ENCODE measurements at places on chromosomes 13 and 19. TPM values are rescaled to one million over a fixed set of nuclear protein-coding genes. Genes with fewer than 3 reads are reported as not detected.

The ZNF433 gene
- polyA plus RNA-seq = 7.7 TPM

DNA sequence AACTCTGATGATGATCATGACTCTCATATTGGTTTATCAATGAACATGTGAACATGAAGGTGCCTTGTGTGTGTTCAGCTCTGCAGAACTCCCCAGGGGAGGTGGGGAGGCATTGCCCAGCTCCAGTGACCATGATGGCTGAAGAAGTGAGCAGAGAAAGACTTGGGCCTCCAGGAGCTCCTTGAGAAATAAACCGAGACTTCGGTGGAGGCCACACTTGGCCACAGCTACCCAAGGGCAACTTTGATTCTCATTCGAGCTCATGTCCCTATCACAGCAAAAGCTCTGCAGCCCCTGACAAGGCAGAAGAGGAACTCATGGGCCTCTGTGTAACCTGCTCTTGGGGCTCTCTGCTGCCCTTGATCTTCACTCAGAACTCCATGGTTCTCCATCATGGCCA lies 44.1 kb upstream of the ZNF536 start:
- DNase-seq = no peak

GRCh38 chr13:27274631-27275030 lies 4.0 kb downstream of the RASL11A start:
- DNase-seq = no peak

The SIGLEC5 gene
- not detected for polyA plus RNA-seq

The ZNF415 gene
- polyA plus RNA-seq = 5.5 TPM

The CRX gene
- not detected for polyA plus RNA-seq

DNA sequence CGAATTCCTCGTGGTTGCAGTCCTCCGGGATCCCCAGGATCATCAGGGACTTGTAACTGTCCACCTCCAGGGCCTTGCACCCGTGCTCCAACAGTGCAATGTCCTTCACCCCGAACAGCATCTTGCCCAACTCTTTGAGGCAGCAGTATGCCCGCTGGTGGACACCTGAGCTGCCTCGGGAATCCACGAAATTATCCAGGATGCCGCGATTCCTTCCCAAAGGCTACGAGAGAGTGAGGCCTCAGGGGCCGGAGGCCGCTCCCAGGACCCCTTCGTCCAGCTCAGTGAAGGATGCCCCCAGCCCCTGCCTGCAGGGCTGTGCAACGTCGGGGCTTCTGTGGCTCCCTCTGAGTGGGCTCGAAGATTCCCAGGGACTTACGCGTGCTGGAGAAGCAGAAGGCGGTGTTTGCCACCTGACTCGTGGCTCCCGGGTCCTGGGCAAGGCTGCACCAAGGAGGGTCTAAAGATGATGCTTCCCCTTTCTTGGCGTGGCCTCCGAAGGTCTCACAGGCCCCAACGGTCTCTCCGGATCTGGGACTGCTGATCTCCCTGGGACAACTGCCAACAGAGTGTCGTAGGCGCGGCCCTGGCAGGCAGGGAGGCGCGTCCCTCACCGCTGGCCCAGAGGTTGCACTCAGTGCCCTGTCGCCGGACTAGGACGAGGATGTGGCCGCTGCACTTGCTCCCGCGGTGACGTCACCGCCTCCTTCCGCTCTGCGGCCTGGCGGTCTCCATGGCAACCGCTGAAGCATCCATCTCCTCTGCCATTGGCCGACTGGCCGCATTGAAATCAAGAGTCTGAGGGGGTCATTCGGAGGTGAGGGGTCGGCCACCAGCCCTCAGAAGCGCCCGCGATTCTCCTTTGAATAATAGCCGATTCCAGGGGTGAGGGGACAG lies at the start of gene PNMA8C:
Gene PNMA8C, minus strand, starts transcription at position 698 of the 897 bp plus-strand sequence. Its CDS starts 577 bp downstream, at position 121.
- DNase-seq = peak; percentile 91

DNA sequence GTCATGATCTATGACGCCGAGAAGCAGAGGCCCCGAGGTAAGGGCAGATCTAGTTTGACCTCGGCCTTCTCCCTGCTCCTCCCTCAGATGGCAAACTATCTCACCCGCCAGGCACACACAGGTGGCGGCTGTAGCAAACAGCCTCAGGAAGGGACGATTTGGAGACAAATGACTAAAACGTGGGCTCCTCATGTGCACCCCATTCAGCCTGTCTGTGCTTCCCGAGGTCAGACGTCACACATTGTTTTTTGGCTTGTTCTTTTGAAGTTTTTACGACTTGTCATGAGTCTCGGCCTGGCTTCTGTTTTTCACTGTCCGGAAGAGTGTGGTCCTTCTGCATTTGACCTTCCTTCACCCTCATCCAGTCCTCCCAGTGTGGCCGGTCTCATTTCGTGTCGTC lies 15.0 kb downstream of the DAZAP1 start:
- DNase-seq = no peak

DNA sequence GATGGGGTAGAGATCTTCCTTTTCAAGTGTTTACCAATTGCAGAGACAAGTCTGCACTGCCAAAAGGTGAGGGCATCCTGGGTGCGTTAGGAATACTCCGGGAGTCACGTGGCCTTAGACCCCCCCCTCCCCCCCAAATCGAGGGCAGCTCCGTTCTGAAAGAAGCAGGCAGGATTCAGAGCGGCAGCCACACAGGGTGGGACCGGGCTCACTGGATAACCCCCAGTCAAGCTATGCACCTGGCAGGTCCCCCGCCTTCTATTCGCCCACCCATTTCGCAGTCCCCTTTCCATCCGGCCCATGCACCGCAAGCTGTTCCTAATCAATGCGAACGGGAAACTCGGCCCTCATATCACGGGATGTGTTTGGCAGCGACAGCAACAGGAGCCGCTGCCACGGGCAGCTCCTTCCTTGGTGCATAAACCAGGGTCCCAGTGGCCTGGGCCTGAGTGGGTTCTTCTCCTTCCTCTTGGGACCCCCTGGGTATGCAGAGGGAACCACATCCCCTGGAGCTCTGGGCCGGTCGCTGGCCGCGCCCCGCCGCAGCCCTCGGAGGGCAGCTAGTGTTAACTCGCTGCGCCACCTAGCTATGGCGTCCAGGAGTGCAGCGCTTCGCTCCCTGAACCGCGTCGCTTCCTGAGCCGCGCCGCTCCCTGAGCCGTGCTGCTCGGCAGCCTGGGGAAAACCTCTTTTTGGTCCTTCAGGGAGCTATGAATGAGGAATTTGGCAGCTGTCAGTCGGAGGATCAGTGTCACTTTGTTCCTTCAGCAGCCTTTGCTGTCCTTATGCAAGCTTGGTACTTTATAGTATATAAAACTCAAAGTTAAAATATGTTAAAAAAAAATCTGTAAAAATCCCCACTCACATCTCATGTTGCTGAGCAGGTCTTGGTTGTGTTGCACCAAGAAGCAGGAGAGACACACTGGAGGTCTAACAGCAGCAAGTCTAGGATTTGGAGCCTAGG lies 41.4 kb downstream of the LYL1 start:
- peak; percentile 87 for DNase-seq

DNA sequence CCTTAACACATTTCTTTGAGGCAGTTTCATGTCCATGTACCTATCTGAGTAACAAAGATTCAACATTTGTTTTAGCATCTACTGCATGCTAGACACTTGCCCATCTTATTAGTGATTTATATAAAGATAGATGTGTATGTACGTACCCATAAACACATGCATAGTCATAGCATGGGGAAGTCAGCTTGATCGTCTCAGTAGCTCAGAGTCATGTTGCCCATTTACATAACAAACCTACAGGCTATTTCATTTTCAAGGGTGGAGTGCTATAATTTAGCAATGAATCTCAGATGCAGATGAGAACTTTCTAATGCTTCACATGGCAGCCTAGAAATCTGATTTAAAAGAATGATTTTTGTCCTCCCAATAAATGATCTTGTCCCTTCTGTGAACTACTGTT lies 23.5 kb downstream of the FLT1 start:
- DNase-seq = no peak

GRCh38 chr19:19446655-19447437 lies 41.4 kb downstream of the GATAD2A start:
- no peak for DNase-seq

The LRG1 gene
- polyA plus RNA-seq = 2.1 TPM

- no peak for DNase-seq
Measured at GRCh38 chr19:58345558-58345957, 7.7 kb downstream of the A1BG start.

DNA sequence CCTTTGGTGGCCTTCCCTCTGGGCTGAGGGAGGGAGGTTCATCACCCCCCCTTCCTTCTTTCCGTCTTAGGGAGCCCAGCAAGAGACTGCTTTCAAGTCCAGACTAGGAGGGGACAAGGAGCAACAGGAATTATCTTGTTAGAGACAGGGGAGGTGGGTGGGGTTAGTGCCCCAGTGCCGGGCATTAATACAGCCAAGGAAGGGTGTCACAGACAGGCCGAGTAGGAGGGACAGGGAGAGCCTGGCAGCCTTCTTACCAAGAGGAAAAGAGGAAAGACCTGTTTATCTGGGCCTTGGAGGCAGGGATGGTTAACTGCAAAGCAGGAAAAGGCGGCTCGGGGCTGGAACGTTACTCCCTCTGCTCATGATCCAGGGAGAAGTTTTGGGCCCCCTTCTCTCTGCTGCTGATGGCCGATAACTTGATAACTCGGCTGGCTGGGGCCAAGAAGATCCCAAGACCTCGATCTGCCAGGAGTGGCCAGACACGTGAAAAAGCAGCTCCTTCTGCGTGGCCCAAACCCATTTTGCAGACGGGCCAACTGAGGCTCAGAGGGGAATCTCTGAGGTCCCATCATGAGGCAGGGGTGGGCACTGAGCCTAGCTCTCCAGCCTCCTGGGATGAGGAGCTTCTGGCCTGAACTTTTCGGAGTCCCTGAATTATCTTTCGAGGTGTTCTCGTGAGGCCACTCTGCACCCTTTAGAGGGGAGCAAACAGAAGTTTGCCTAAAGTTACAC lies 79.3 kb downstream of the PTPRS start:
- peak; percentile 65 for DNase-seq

GRCh38 chr13:67023130-67023876 lies 206.8 kb downstream of the PCDH9 start:
- peak; percentile 27 for DNase-seq

GRCh38 chr19:49553451-49554271 lies 25.9 kb downstream of the RCN3 start:
- peak; percentile 86 for DNase-seq

The UBE2L5 gene
- not detected for polyA plus RNA-seq

DNA sequence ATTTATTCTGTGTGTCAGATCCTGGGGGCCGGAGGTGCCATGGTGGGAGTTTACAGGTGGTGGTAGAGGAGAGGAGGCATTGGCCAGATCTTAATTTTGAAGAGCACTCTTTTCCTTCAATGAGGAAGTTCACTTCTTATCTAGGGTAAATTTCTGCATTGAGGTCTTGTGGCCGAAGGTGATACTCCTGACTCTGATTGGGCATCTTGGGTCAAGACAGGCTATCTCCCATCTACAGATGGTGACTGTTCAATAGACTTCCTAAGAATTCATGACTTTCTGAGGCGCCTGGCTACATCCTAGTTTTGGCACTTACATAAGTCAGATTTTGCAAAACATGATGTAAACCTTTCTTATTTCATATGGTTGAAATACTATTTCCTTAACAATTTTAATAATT lies 135.2 kb downstream of the SUCLA2 start:
- no peak for DNase-seq

DNA sequence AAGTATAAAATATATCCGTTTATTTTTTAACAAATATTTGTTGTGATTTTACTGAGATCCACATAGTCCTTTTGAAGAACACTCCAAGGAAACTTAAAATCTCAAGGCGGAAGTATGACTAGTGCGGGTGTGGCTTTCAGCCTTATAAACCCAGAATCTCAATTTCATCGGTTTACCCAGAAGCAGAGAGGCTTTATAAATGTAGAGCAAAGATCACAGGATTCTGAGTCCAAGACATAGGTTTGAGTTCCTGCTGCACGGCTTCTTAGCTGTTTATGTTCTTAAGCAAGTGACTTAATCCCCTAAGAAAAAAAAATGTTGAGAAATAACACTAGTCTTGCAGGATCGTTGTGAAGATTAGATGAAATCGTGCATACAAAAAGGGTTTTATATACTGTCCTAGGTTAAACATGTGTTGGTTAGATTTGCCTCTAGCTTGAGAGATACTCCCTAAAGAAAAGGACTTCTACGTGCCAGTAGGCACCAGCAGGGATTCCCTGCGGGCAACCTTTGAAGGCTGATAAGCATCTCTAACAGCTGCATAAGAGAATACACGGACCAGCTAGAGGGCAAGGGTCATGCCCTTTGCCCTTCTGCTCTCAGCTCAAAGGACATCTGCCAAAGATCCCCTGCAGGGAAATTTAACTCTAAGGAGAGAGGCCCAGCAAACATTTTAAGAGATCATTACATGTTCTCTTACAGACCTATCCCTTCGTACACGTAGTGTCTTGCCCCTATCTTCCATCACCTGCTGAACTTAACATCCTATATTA lies 130.4 kb upstream of the MIR17HG start:
- DNase-seq = no peak

DNA sequence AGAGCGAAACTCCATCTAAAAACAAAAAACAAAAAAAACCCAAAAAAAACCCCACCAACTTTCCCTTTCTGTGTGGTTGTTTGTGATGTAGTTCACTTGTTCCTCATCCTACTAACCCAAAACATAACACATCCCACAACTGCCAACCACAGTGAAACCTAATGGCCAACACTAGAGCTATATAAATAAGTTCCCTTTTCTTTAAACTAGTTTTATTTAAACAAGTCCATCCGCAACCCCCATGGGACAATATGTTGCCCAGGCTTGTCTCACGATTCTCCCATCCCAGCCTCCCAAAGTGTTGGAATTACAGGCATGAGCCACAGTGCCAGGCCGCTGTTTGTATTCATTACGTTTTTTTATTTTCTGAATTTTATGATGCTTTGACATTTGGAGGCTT lies 71.2 kb upstream of the ADGRE5 start:
- peak; percentile 20 for DNase-seq

DNA sequence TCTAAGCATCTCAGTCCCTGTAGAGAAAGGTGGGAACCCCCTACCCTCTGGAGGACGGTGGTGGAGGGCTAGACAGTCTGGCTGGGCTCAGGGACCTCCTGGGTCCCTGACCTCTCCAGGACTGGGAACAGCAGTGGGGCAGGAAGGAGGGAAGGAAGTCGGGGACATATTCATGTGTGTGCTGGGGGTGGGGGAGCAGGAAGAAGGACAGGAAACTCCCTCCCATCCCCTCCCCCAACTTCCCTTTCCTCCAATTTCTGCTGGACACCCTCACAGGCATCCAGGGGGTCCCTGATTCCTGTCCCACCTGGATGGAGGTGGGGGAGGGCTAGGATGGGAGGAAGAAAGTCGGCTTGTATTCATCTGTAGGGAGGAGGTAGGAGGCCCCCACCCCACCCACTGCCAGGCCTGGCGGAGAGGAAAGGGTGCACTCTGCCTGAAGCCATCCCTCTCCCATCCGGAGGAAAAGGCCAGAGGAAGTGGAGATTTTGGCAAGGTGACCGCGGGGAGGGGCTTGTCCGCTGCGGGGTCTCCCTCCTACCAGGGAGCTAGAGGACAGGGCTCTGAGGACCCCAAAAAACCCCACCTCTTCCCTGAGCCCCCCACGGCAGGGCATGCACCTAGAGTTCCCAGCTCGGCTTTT lies 2.3 kb downstream of the NOVA2 start:
- no peak for DNase-seq

DNA sequence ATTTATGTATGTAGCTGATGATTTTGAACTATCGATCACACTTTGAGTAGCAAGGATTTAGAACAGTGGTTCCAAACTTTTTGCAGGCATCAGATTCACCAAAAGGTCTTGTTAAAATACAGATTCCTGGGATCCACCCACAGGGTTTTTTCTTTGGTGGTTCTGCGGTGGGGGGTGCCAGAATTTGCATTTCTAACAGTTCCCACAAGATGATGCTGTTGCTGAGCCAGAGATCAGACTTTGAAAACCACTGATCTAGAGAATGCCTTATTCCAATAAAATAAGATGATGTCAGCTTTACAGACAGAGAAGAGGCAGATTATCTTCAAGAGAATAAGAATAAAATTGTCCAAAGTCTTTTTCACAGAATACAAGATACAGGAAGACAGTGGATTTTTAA lies 80.9 kb upstream of the SHISA2 start:
- DNase-seq = peak; percentile 6

GRCh38 chr13:92967923-92968322 lies 258.7 kb upstream of the GPC6 start:
- no peak for DNase-seq

All from stomach (tissue), 19 donors.